Ureter (tissue), 1 donor: ENCODE measurements at places on chromosomes 13 and 19. TPM values are rescaled to one million over a fixed set of nuclear protein-coding genes. Genes with fewer than 3 reads are reported as not detected.

ELSPBP1 gene
- total RNA-seq = not detected

ZSCAN5C gene
- total RNA-seq = not detected

DNA sequence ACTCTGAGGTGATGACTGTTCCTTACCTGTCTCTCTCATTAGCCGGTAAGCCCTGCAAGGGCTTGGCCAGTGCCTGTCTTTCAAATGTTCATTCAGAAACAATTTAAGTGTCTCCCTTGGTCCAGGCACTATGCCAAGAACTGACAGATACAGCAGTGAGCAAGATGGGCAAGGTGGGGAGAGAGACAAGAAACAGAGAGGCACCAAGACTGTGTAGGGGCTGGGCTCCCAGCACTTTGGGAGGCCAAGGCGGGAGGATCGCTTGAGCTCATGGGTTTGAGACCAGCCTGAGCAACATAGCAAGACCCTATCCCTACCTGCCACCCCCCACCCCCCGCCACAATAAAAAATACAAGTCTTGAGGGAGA is 1.3 kb upstream of the CCNE1 start:
- no peak for DNase-seq

DNA sequence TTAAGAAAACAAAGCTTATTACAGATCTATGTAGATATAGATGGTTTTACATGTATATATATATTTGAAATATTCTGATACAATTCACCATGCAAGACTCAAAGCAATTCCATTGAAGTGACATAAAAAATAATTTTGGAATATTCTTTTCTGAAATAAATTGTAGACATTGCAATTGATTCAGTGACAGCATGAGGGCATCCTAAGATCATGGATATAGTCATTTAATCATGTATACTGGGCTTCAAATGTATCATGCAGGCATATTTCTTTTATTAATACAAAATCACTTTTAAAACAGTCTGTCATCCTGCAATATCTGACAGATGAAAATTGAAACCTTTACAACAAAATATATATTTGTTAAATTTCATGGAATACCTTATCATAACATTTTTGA is 286.7 kb upstream of the SLITRK6 start:
- DNase-seq = no peak

DNA sequence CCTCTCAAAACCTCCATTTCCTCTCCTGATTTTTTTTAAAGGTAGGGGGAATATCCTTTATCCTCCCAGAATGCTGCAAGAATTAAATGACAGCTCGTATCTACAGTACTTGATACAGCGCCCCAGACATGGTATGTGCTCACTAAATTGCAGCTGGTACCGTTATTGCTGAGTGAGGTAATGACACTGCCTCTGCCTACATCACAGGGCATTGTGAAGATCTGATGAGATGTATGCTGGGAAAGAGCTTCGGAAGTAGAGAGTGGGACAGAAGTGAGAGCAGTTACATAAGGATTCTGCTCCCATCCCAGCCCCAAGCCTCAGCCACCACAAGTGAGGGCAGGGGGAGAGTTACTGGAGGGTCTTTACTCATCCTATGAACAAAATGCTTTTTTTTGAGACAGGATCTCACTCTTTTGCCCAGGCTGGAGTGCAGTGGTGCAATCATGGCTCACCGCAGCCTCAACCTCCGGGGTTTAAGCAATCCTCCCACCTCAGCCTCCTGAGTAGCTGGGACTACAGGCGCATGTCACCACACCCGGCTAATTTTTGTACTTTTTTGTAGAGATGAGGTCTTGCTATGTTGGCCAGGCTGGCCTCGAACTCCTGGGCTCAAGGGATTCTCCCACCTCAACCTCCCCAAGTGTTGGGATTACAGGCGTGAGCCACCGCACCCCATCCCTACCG is 1.7 kb upstream of the FKRP start:
- DNase-seq = no peak

DNA sequence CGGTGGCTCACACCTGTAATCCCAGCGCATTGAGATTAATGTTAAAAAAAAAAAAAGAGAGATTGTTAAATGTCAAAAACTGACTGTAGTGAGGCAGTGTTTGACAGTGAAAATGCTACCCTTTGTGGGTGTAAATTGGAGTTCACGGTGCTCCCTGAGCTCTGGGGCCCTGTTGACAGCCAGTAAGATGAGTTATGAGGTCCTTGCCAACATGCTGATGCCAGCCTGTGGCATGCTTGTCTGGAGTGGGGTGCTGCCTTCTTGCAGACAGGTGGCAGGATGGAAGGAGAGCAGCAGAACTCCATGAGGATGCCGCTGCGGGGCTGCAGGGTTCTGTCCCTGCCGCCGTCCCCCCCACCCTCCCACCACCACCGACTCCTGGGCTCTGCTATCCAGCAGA is 25.9 kb downstream of the PRAM1 start:
- DNase-seq = no peak

DNA sequence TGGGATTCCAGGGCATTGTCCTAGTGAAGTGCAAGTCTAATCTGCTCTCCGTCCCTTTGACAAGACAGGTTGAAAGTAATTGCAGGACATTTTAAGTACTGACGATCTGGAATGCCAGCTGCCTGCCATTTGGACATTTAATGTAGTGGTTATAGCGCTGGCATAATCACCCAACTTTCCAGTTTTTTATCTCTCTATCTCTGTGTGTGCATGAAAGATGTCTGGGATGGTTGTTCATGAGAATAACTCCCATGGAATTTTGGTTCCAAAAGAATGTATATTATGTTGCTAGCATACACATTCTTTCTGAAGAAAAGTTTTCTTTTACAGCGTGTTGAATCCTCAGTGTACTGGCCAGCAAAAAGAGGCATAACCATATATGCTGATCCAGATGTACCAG is 53.6 kb downstream of the TDRD12 start:
- no peak for DNase-seq

GRCh38 chr13:46210362-46211083 is 1.2 kb upstream of the LRRC63 start:
- DNase-seq = no peak

DNA sequence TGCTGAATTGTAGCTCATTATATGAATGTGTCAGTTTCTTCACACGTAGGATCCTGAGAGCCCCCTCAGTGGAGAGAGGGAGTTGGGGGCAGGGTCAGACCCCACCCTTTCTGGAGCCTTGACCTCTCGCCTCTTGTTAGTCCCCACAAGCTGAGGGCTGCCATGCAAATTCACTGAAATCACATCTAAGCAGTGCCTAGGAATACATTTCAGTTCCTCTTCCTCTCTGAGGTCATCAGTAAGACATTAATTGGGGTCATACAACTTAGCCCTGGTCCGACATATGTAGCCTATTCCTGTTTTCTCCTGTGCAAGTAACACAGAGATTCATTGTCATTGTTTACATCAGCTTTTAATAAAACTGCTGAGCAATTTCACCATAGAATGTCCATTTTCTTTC is 30.0 kb downstream of the MYO9B start:
- DNase-seq = no peak
